Urinary bladder (tissue), 4 donors: ENCODE measurements at places on chromosomes 5 and 9. TPM values are rescaled to one million over a fixed set of nuclear protein-coding genes. Genes with fewer than 3 reads are reported as not detected.

PCDHGA3 gene
- total RNA-seq, result 4.6 TPM

PPP2R2B gene
- total RNA-seq, result 11.8 TPM

- no peak for DNase-seq
These were observed 6.6 kb downstream of the SLC9A3 start for GRCh38 chr5:517535-518100.

DNA sequence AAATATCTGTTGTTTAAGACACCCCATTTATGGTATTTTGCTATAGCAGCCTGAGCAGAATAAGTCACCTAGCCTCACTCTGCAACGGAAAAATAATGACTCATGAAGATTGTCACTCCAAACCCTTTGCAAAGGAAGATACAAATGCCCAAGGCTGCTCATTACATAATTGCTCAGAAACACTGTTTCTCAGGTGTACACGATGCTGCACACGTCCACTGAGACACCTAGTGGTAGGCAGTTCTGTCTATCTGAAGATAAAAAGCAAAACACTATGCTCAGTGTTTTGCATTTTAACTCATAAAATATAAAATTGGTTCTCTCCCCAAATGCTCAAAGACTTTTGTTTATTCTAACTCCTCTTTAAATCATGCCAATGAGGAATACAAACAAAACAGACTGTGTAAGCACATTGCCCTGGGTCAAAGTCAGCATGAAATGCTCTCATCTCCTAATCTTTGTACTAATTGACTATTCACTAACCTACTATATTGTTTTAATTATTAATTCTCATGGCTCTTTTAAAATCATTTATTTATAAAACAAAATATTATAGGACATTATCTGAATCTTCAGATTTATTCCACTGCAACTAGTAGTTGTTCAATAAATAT lies 7.7 kb upstream of the TSLP start:
- no peak for DNase-seq

DNA sequence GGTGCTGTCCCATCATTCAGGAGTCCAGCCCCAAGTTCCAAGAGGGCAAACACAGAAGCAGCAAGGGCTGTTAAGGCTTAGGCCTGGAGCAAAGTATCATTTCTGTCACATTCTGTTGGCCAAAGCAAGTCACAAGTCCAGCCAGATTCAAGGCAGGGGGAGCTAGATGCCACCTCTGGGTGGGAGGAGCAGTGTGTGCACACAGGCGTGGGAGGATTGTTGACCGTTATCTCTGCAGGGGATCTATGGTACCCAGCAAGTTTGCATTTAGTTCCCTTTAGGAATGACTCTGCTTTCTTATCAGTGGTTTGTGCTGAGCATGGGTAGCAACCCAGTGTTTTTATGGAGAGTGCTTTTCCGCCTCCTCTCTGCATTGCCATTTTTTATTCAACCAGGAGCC lies 278.9 kb downstream of the NR3C1 start:
- no peak for DNase-seq

DNA sequence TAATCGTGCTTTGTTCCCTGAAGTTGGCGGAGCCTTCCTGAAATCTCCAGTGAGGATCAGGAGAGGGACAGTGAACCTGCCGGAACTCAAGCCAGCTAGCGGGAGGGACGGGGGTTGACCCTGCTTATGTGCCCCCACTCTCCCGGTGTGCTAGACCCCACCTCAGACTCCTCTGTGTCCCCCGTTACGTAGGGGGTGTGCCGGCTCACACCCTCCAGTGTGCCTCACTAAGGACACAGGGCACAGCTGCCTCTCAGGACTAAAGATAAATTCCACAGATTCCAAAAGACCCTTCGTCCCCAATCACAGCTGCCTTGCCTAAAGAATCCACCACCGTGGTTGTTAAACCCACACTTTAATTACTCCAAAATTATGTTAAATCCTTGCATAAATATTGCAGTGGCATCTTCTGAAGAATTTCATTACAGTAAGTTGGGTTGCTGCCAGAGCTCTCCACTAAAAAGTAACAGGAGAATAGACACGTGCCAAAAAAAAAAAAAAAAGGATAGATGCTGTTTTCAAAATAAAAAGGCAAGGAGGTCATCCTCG lies 73.7 kb downstream of the GTF3C4 start:
- no peak for DNase-seq

- DNase-seq, result no peak
These were observed 81.7 kb upstream of the ZBTB43 start for GRCh38 chr9:126722922-126723806.

DNA sequence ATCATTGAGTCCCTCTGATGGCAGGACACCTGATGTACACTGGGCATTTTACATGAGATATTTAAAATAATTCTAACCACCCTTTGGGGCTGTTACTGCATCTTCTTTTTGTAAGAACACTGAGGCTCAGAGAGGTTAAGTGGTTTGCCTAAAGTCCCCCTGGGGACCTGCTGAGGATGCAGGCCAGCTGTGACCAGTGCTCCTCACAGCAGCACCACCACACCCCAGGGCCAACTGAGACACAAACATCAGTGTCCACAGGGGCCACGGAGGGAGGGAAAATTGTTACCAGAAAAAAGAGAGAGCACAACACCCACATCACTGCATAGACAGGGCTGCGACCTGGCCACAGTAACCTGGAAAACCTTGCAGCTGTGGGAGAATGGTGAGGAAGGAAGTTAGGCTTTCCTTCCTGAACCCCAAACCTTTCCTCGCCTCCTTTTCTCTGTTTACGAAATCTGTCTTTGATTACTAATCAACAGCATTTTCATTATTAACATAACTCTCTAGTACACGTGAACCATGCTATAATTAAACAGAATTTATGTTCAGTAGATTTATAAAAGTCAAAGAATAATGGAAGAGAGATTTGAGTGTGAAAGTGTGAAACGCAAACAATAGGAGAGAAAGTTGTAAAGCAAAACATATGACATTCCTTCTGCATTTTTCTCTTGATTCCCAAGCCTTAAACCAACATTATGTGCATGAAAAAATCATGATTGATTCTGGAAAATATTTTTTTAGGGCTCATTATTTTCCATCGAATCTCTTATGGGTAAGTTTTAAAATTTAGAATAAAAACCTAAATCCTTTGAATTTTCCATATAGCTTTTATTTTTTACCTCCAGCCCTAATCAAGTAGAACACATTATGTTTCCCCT lies 228.1 kb upstream of the DAPK1 start:
- no peak for DNase-seq
